ENCODE measurements at places on chromosomes 6 and 20. TPM values are rescaled to one million over a fixed set of nuclear protein-coding genes. Genes with fewer than 3 reads are reported as not detected.

DNA sequence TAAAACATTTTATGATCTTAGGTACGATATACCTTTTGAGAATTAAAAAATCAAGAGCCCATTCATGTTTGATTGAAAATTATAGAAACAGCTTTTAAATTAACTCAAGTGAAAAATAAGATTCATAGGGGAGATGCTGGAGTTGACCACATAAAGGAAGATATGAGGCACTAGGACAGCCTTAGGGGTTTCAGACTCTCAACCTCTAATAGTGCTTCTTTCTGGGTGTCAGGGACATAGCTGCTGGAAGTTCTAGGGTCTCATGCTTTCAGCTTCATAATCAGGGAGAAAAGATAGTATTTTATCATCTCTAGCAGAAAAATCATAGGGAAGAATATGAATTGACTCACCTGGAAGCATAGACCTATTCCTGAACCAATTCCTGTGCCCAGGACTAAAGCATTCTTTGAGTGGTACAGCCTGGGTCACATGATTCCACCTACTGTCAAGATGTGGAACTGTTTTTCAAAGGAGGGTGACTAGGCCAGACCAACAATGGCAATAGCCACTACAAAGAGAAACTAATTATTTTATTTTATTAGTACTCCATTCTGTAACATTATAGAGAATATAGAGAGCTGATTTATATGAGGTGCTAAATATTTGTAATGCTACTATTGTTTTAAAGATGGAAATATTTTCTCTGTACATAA, 27.8 kb upstream of the CENPW start:
- DNase-seq: no peak

Gene PROKR2
- total RNA-seq: not detected

- DNase-seq: no peak
Measured at GRCh38 chr6:79232696-79233462, 1.6 kb downstream of the HMGN3 start.

- DNase-seq: no peak
Measured at GRCh38 chr6:35550437-35550836, 37.7 kb upstream of the TULP1 start.

Gene TAF8
- total RNA-seq: 13.9 TPM

DNA sequence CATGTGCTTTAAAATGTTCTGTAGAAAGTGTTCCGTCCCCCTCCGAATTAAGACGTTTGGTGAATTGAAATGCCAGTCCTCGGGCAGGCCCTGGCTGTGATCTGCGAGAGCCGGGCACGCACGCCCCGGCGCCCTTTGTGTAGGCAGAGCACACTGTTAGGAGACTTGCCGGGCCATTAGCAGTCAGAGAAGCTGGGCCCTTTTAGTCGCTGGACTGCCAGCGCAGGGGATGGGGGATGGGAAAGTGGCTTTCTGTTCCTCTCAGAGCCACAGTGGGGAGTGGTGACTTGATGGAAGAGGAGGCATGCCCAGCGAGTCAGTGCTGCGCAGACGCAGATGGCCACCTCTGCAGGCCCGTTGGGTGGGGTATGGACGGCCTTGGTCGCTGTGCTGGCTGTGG, 2.2 kb downstream of the PPP1R3G start:
- DNase-seq: no peak

- no peak for DNase-seq
Measured at GRCh38 chr20:36956674-36957073, 5.2 kb upstream of the SAMHD1 start.

Data from fibroblast of lung (primary cell).